ENCODE measurements at places on chromosomes 1 and 21.

DNA sequence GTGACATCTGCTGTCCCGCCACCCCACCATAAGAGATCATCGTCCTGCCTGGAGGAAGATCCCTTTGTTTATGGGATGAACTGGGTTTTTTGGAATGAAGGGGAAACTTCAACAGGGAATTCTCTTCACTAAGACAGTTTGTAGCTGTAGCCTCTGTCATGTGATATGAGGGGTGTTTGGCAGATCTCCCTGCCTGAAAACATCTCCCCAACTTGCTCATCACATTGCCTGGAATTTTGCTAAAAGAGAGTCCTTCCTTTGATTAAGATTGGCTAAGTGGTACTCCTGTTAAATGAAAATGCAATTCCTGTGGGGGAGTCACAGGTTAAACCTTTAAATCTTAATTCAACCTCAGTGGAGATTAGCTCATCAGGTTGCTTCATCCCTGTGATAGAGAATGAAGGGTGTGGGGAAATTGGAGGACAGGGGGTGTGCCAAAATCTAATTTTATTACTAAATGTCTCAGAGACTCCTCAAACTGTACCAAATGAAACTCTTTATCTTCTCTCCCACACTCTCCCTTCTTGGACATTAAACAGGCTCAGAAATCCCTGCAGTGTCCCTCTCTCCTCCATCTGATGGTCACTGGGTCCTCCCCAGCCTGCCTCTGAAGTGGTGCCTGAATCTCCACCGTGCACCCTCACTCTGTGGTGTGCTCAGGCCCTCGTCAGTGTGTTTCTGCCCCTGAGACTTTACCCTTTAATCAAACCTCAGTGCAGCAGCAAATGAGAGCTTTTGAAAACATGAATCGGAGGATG lies 54.8 kb downstream of the IER5 start:
- no peak for DNase-seq

GRCh38 chr1:109539676-109540075 lies at the start of gene GPR61:
Gene GPR61, plus strand, starts transcription at chr1:109539872. Its CDS starts 3,151 bp downstream, at chr1:109543023.
- no peak for DNase-seq

DNA sequence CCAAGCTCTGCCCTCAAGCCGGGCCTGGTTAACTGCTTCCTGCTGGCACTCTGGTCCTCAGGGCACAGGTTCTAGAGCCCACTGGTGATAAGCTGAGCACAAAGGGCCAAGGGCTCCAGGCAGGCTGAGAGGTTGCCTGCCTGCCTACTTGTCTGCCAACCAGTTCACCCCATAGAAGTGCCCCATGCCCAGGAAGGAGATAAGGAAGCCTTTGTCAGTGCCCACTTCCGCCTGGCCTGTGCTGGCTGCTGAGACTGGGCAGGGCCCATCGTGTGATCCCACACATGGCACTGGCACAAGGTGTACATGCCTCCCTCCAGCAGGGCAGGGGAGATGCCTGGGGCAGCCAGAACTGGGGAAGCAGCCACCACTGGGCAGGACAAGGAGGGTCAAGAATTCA lies 24.1 kb downstream of the SLC9A1 start:
- no peak for DNase-seq

DNA sequence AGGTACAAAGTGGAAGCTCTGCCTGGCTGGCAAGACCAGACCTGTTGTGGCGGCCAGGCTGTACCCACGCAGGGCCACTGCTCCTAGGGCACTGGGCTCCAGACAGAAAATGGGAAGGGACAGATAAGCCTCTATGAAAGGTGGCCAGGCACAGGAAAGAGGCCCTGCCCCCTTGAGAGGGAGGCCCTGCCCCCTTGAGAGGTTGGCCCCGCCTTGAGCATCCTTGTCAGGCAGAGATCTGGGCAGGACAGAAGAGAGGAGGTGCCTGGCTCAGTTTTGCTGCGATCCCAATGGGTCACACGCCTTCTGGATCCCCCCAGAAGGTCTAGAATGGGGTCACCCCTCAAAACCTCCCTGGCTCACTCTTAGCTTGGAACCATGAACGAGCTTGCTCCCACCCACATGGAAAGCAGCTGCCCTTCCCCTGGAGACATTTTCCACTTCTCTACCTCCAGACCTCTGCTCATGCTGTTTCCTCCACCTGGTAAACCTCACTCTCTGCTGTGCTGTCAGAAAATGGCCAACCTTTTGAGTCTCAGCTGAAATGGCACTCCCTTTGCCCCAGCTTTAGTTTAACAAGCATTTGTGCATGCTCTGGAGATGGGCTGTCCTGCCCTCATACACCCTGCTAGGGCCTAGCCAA lies 17.5 kb upstream of the ECE1 start:
- DNase-seq: no peak

DNA sequence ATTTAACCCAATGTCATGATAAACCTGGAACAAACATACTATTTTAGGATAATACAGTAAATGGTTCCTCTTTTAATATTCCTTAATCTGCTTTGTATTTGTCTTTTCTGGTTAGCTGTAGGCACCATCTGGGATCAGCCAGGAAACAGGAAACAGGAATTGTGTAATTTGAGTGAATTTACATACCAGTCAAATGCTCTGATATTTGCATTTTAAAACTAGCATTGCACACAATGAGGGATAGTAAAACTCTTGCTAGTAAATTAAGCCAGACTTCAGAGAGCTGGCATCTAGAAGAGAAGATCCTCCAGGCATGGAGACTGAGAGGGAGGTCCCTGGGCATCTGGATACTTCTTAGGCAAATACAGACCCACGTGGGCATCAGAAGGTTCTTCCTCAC lies 103.5 kb downstream of the HMCN1 start:
- no peak for DNase-seq

DNA sequence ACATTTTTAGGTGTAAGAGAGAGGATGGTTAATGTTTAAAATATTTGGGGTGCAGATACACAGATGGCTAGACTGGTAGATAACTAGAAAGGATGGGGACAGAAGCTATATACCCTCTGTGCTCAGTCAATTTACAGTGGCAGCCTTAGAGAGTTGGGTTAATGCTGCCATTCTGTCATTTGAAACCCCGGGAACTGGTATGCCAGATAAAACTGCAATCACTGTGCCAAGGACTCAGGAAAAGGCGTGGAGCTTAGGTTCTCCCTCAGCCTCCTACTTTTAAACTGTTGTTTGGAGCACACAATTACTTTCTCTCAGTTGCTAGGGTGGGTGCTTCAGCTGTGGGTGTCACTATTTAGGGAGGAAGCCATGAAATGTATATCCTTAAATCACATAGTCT lies 90.0 kb upstream of the HNRNPU start:
- no peak for DNase-seq

DNA sequence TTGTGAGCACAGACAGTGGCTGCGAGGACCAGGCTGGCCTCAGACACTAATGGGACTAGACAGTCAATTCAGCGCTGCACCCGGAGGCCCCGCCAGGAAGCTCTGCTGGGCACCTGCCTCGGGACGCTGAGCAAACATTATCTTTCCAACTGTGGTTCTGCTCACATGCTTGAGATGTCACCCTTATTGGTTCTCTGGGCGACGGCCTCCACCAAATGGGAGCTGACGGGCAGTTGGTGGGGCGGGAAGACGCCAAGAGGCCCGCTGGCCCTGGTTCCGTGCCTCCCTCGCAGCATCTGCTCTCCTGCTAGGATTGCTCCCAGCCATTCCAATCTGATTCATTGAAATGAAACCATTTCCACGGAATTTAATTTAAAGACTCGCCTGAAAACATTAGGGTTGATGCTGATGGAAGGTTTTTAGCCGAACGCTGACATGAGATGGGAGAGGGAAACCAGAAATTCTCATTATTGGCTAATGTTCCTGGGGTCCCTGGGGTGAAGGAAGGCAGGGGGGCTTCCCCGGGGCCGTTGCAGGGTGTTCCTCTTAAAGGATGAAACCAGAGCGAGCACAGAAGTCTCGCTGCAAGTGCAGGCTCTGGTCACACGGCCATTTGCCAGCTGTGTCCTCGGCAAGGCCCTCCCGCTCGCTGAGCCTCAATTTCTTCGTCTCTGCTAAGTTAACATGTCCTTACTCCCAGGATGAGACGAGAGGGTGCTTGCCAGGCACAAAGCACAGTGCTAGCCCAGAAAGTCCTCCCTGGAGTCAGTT lies 512.2 kb downstream of the NPHP4 start:
- no peak for DNase-seq
